ENCODE measurements at places on chromosomes 13 and 19. TPM values are rescaled to one million over a fixed set of nuclear protein-coding genes. Genes with fewer than 3 reads are reported as not detected.

ADAT3 gene
- 4.1 TPM for total RNA-seq

SIGLEC5 gene
- 1.2 TPM for total RNA-seq

PTGIR gene
- total RNA-seq: 3.5 TPM

CGB5 gene
- total RNA-seq: 1.1 TPM

CRLF1 gene
- 7.8 TPM for total RNA-seq

NRTN gene
- 1.0 TPM for total RNA-seq

ARHGEF18 gene
- 54.2 TPM for total RNA-seq

PSG1 gene
- not detected for total RNA-seq

EDDM13 gene
- total RNA-seq: not detected

LRRC25 gene
- 3.6 TPM for total RNA-seq

DNA sequence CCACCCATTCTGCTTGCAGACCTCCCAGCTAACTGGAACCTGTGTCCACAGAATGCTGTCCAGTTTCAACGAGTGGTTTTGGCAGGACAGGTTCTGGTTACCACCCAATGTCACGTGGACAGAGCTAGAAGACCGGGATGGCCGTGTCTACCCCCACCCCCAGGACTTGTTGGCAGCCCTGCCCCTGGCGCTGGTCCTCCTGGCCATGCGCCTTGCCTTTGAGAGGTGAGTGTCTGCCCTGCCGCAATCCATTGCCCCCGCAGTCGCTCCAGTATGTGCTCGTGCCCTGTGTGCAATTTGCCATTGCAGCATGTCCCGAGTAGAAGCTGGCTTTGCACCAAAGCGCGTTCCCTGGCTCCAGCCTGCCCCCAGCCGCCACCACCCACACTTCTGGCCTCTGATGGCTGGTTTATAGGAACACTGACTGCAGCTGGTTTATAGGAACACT lies 41.9 kb downstream of the CERS4 start:
- peak; percentile 67 for DNase-seq

- peak; percentile 54 for DNase-seq
These were observed 11.3 kb upstream of the TNFRSF19 start for GRCh38 chr13:23558675-23559536.

DNA sequence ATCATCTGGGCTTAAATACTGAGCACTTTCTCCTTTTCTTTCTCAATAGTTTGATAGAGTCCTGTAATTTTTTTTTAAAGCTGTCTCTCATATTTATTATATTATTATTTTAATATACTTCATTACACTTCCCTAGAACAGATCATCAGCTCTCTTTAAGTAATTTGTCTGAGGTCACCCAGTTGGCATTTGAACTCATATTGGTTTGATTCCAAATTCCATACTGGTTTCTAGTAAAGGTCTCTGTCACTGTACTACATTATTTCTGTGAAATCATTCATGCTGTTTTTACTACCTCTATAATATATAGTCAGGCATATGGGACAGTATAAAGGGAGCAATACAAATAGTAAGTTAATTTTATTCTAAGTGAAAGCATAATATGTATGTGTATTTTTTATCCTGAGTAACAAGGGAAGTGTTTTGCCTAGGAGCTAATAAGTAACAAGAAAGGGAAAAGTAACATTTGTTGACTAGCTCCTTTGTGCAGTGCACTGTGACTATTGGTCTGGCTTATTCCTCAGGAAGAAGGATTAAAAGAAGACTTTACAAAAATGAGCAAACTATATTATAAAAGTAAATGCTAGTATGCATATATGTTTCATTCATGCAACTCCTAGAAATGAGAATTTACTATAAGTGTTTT lies 14.3 kb downstream of the LPAR6 start:
- DNase-seq: no peak

DNA sequence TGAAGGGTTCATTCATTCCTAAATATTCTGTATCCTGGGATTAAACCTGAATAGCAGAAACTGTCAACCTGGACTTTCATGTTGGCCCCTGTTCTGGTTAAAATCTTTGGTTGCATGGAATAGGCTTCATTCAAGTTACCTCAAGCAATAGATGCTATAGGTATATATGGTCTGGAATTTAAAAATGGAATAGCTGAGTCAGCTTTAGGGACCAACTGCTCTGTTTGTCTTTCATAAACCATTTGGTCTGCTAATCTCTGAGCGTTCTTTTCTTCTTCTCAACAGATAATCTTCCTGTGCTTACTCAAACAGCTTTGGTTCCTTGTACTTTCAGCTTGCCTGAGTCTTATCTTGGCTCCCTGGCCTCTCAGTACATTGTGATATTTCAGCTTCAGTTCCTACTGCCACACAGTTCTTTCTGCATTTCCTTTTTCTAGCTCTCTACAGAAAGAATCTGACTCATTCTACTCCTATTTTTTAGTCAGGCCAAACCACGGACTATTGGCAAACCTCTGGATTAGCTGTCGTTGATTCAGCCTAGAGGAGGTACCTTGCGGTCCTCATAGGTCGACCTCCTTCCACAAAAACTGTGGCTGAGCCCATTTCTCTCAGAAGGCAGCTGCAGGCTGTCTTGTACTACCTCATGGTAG lies 35.9 kb upstream of the MAB21L1 start:
- DNase-seq: no peak

GRCh38 chr13:44074611-44075010 lies 194.9 kb downstream of the LACC1 start:
- no peak for DNase-seq

- no peak for DNase-seq
These were observed 43.7 kb downstream of the TMEM255B start for GRCh38 chr13:113802761-113803160.

DNA sequence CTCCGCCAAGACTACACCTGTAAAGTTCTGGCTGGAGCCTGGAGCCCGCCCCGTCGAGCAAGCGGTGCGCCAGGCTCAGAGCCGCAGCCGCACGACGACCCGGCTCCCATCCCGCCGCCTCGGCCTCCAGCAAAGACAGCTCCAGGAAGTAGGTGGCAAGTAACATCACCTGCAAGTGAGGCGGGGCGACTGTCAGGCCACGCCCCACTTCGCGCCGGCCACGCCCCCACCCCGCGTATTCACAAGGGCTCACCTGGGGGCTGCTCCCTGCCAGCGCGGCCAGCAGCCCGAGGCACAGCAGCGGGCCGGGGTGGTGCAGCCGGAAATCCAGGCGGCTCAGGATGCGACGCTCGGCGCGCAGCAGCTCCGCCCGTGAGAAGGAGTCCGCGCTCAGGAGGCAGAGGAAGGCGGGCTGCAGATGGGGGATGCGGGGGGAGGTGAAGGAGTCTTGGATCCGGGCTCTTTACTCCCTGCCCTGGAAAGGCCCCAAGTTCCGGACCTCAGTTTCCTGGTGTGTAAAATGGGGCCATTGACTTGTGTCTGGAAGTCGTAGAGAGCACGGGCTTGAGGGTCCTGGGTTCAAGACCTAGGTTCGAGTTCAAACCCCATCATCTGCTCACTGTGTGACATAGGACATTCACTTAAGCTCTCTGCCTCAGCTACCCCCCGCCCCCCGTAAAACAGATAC lies 3.2 kb downstream of the CCNP start:
- DNase-seq: no peak

DNA sequence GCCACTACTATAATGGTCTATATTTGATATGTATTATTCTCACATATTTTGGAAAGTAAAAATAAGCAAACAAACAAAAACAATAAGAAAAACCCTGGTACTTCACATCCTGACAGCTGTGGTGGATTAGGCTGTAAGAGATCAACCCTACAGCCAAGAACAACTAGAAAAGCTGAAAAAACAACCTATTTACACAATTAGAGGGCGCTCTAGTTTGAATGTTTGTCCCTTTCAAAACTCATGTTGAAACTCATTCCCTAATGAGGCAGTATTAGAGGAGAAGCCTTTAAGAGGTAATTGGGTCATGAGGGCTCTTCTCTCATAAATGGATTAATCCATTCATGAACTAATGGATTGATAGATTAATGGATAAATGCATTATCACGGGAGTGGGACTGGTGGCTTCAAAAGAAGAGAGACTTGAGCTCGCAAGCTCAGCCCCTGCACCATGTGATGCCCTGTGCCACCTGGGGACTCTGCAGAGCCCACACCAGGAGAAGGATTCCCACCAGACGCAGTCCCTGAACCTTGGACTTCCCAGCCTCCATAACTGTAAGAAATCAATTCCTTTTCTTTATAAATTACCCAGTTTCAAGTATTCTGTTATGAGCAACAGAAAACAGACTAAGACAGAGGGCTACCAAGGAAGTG lies 733.9 kb upstream of the ARGLU1 start:
- no peak for DNase-seq

DNA sequence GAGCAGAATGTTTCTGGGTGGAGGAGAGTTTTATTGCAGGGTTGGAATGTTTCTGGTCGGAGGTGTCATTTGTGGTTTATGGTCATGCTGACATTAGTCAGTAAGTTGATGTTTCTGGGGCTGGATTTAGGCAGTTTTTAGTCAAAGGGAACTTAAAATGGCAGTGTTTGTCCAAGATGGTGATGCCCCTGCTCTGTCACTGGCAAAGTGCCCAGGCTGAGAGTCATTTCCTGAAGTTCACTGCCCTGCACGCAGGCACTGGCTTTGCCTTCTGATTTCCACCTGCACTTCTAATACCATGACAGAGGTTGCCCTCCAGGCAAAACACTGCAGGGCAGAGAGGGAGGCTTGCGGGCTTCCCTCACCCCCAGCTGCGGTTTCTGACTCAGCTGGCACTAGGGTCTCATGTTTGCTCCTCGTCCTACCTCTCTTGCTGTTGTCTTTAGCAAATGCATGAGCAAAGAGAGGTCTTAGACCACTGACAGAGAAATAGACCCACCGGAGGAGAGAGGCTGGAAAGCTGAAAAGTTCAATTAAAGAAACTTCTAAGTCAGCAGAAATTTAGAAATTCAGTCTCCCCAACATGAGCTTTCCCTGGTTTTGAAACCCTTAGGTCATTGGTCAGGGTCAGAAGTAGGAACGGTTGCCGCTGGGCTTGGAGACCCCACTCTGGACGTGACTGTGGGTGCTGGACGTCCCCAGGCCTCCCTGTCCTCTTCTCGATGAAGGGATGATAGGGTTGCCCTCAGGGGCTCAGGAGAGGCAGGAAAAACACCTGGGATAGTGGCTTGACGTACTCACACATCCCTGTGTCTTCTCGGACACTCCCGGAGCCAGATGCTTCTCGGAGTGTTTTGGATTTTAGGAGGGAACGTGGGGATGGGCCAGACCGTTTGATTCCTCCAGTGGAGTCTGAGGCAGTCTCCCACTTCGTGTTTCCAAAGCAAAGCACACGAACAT lies 26.3 kb downstream of the TMEM255B start:
- no peak for DNase-seq

- no peak for DNase-seq
These were observed 6.3 kb downstream of the SERP2 start for GRCh38 chr13:44379885-44380284.

DNA sequence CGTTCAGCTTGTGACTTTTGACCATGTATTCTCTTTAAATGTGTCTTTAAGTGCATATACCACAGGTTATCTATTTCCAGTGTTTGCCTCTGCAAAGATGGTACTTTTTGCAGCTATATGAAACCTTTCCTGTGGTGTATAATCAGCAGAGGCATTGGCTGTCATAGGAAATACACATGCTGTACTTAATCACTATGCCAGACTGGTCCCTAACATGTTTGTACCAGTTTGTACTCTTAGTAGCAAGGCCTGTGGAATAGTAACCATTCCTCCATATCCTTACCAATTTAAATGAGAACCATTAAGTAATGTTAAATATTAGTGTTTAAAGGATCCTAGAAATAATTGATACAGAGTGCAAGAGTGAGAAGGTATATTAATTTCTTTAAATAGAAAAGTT lies 69.8 kb downstream of the CDK8 start:
- DNase-seq: no peak

- DNase-seq: no peak
These were observed 577 bp downstream of the ZNF181 start for GRCh38 chr19:34734537-34735103.

- DNase-seq: no peak
These were observed 11.9 kb downstream of the SNRPA start for GRCh38 chr19:40762754-40763470.

- no peak for DNase-seq
These were observed 17.7 kb downstream of the POLRMT start for GRCh38 chr19:615619-616018.

GRCh38 chr13:26517936-26518335 lies 39.5 kb upstream of the WASF3 start:
- no peak for DNase-seq

- DNase-seq: peak; percentile 72
These were observed 5.7 kb upstream of the FBXO27 start for GRCh38 chr19:39038098-39038497.

- peak; percentile 64 for DNase-seq
These were observed 3.2 kb upstream of the SPACA6 start for GRCh38 chr19:51689751-51690453.

- DNase-seq: no peak
These were observed 8.2 kb downstream of the SCEL start for GRCh38 chr13:77543711-77544110.

DNA sequence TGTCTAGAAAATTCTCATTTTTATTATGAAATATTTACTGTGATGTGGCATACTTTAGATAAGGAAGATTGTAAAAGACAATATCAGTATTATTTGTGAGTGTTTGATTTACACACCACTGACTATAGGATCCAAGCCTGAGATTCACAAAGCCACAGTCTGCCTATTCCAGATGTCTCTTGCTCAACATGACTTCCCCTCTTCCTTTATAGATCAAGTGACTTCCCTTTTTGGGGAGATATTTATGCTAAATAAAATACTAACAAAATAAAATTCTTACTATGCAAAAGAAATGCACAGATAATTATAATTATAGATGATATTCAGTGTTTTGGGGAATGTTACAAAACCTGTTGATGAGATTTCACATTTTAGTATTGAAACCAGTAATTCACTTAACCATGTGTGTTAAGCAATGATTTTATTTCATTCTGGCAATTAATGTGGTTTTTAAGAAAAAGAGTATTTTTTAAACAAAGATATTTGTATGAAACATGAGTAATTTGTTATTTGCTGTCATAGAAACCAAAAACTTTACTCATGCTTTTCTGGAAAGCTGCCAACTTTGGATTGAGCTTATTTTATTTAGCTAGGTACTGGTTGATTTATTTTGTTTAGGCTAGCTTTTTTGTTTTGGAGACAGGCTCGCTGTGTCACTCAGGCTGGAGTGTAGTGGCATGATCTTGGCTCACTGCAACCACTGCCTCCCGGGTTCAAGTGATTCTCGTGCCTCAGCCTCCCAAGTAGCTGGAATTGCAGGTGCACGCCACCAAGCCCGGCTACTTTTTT lies 13.7 kb upstream of the GPR183 start:
- no peak for DNase-seq

- DNase-seq: no peak
These were observed 665.2 kb downstream of the TBC1D4 start for GRCh38 chr13:74816737-74817136.

DNA sequence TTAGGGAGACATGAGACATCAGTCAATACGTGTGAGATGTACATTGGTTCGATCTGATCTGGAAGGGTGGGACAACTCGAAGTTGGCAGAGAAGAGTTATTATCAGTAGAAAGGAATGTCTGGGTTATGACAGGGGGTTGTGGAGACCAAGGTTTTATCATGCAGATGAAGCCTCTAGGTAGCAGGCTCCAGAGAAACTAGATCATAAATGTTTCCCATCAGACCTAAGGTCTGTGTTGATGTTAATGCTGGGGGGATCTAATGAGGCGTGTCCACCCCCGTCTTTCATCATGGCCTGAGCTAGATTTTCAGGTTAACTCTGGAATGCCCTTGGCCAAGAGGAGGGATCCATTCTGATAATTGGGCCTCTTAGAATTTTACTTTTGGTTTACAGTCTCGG lies 187.0 kb upstream of the KL start:
- no peak for DNase-seq

Data from ureter (tissue), 1 donor.